ENCODE measurements at places on chromosomes 3 and 15. TPM values are rescaled to one million over a fixed set of nuclear protein-coding genes. Genes with fewer than 3 reads are reported as not detected.
A peak's percentile ranks its signal among the peaks of the same experiment; 100 is the strongest.

The CIB2 gene
- 5.5 TPM for total RNA-seq

The NTRK3 gene
- total RNA-seq, result 1.6 TPM

The GUCA1C gene
- not detected for total RNA-seq

The TNIK gene
- 3.7 TPM for total RNA-seq

The CDHR4 gene
- not detected for total RNA-seq

The AP3B2 gene
- 0.84 TPM for total RNA-seq

The CHRNA7 gene
- total RNA-seq, result 2.0 TPM

The APBA2 gene
- 2.2 TPM for total RNA-seq

The CXCR6 gene
- 0.96 TPM for total RNA-seq

The SLC9C1 gene
- not detected for total RNA-seq

- DNase-seq, result no peak
Observed at GRCh38 chr3:125443923-125444322, 68.8 kb upstream of the ZNF148 start.

- no peak for DNase-seq
Observed at GRCh38 chr3:196636369-196637349, 2.8 kb upstream of the NRROS start.

GRCh38 chr3:16849229-16849628 lies 35.5 kb upstream of the PLCL2 start:
- no peak for DNase-seq

- no peak for DNase-seq
Observed at GRCh38 chr15:98683831-98684230, 35.5 kb downstream of the IGF1R start.

GRCh38 chr3:113615976-113616375 lies 80.5 kb downstream of the USF3 start:
- DNase-seq, result no peak

GRCh38 chr3:53883008-53883407 lies 1.1 kb upstream of the ACTR8 start:
- DNase-seq, result no peak

DNA sequence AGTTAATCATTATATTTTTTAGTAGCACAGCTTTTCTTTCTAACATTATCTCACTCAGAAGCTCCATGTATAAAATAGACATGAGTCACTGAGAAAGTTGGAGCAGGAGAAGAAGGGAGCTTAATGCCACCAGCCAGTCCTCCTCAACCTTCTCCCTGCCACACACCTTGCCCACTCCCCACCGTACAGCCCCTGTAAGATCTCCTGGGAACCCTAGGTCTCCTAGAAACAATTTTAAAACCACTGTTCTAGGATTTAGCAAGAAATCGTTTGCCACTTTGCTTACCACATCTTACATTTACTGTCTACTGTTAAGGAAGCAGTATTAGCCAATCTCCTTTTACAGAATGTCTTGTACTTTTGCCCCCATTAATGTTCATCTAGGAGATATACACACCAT lies 170.1 kb upstream of the SNTN start:
- no peak for DNase-seq

DNA sequence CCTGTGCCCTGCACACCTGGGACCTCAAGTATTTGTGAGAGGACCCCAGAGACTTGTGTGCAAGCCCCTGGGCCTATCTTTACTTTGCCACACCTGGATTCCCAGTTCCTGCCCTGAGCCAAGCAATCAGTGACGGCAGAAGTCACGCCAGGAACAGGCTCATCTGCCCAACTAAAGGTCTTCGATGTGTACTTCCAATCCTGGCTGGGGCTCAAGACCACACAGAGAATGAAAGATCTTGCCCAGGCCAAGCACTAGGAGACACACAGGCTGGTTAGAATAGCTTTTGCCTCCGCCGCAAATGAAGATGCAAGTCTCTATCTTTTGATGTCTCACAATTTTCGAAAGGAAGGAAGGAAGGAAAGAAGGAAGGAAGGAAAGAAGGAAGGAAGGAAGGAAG lies 228.8 kb downstream of the OCA2 start:
- DNase-seq, result no peak

DNA sequence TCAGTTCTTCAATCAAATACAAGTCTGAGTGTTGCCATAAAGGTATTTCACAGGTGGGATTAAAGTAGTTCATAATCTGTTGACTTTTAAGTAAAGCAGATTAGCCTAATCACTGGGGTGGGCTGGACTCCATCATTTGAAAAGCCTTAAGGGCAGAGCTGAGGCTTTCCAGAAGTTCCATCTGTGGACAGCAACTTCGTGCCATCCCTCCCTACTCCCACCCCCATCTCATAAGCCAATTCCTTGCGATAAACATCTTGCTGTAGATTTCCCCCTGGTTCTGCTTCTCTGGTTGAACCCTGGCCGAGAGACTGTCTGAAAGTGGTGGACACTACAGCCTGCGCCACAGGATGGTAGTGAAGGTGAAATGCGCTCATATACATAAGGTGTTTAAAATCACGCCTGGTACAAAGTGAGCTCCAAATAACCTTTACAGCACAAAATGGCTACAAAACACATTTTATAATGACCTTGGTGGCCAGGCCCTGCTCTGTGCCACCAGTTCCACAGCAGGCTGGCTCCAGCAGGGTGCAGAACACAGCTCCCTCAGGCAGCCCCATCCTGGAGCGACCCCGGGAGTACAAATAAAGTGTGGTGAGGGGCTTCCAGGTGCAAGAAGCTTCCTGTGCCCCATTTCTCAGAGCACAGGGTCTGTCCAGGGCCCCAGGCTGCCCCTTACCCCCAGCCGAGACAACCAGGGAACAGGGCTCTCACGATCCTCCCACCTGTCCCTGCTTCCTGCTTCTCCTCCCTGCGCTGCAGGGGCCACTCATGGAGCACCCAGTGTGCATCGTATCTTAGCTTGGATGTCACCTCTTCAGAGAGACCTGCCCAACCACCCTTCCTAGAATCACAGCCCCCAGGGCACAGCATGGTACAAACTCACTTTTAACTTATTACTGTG lies 25.8 kb upstream of the GATA2 start:
- no peak for DNase-seq

- DNase-seq, result no peak
Observed at GRCh38 chr3:63132461-63133250, 145.5 kb upstream of the SYNPR start.

GRCh38 chr15:62752657-62753517 lies 289.7 kb upstream of the TPM1 start:
- DNase-seq, result no peak

DNA sequence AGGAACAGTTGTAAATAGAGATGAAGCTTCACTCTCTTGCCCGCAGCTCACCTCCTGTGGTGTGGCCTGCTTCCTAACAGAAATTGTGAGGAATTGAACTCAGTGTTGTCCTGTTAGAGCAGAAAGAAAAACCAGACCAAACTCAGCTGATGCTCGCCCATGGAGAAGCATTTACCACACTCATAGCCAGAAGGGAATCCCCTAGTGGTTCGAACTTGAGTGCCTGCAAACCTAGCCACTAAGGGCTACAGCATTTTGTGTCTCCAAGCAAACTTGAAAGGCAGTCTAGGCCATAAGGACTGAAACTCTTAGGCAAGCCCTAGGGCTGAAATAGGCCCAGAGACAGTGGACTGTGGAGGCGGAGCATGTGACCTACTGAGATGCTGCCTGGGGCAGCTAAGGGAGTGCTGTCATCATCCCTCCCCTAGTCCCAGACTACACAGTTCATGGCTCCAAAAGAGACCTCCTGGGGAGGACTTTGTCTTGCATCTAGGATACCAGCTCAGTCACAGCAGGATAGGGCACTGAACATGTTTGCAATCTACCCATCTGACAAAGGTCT lies 44.5 kb upstream of the MCTP2 start:
- no peak for DNase-seq

DNA sequence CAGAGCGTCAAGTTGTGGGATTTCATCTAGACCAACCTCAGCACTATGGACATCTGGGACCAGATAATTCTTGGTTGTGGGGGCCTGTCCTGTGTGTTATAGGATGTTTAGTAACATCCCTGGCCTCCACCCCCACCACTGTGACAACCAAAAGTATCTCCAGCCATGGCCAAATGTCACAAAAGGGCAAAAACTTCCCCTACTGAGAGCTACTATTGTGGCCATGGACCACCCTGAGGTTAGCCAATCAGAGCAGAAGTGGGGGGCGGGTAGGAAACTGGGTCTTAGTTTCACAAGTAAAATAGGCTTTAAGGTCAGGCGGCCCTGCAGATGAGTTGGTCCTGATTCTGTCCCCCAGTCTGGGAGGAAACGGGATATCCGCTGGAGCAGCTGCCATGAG lies 25.4 kb downstream of the KIF7 start:
- no peak for DNase-seq

DNA sequence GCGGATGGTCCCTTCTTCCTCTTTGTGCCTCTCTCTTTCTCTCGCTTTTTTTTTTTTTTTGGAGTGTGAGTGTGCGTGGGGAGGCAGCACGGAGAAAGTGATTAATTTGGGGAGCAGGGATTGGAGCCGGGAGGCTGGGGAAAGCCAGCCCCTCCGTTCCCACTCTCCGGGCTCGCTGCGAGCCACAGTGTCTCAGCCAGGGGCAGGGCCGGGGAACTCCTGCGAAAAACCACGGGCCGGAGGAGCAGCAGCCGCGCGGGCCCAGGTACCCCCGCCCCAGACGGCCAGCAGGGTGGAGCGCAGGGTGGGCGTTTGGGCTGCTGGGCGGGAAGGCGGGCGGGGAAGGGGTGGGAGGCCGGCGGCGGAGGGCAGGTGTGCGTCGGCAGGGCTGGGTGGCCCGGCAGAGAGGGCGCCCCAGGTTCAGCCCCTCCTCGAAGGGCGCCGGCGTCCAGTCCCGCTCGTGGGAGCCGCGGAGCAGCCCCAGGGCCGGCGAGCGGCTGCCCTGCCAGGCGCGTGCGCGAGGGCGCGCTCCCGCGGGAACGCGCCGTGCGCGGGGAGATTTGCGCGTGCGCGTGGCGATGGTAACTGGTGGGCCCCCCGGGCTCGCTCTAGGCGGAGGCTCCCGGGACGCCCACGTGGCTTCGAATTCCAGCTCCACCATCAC lies 1.4 kb downstream of the CHL1 start:
- DNase-seq, result no peak

DNA sequence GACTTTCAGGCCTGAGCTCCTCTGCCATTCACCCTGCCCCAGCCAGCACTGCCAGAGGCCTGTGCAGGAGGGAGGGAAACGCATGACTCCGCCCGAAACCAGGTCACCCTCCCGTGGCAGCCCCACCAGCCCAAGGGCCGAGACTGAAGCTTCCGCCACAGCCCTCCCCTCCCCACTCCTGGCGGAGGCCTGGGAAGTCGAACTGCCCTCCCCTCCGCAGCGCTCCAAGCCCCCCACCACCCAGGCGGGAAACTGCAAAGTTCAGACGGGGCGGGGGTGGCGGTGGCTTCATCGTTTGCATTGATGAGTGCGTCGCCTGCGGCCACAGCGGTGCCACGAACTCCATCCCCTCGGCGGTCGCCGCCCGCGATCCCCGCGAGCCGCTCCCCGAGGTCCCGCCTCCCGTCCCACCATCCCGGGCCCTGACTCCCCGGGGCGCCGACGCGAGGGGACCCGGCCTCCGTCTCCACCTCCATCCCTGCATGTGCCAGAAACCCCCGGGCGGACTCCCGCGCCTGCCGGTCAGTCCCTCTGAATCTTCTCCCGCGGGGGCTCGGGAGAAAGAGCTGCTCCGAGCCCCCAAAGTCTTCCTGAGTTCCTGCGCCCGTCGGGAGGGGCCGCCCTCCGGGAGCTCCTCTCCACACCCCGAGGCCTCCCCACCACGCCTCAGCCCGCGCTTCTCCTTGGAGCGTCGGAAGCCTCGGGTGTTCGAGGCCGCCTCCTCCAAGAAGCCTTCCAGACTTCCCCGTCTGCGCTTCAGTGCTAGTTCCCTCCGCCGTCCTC lies 698 bp downstream of the MELTF start:
- peak; percentile 90 for DNase-seq

- no peak for DNase-seq
Observed at GRCh38 chr3:154274348-154274747, 49.9 kb downstream of the DHX36 start.

DNA sequence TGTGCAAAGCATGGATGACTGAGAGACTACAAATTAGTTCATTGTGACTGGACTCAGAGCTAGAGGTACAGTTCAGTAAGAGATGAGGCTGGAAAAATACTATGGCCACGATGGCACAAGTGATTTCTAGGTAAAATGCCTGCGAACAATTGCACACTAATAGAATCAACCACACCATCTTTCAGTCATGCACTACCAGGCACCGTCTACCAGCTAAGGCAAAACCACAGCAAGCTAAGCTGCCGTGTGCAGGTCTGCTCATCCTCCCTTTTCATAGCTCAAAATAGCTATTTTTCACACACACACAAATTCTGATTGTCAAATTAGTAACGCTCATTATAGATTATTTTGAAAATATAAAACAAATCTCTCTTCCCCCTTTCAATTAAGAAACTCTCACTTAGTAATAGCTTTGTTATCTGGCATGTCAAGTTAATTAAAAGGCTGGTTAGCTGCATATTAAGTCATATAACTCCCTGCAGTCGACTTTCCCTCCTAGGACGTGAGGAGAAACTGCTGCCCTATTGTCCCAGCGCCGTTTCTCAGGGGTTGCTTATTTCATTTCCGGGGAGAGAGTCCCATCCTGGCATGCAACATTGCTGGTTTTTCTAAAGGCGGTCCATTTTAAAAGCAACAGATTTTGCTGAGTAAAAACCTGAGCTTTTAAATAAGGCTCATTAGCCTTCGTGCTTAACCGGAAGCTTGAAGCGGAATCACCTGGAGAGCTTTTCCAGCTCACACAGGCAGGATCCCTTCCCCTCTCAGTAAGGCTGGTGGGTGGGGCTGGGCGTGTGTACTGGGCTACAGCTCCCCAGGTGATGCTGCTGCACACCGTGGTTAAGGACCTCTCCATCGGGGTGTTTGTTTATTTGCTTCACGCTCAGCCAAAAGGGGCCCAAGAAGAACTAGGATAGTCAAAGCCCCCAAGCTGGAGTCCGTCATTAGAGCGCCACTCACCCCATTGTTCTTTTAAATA lies 16.9 kb upstream of the MEX3B start:
- no peak for DNase-seq

- DNase-seq, result no peak
Observed at GRCh38 chr3:188948281-188948996, 223.3 kb upstream of the TPRG1 start.

GRCh38 chr15:89132611-89133507 lies 44.6 kb downstream of the ABHD2 start:
- no peak for DNase-seq

- peak; percentile 90 for DNase-seq
Observed at GRCh38 chr3:42502429-42503250, at the start of gene VIPR1. TSS of gene VIPR1 (plus strand) at chr3:42502643. CDS start at chr3:42502736, 93 bp downstream.

DNA sequence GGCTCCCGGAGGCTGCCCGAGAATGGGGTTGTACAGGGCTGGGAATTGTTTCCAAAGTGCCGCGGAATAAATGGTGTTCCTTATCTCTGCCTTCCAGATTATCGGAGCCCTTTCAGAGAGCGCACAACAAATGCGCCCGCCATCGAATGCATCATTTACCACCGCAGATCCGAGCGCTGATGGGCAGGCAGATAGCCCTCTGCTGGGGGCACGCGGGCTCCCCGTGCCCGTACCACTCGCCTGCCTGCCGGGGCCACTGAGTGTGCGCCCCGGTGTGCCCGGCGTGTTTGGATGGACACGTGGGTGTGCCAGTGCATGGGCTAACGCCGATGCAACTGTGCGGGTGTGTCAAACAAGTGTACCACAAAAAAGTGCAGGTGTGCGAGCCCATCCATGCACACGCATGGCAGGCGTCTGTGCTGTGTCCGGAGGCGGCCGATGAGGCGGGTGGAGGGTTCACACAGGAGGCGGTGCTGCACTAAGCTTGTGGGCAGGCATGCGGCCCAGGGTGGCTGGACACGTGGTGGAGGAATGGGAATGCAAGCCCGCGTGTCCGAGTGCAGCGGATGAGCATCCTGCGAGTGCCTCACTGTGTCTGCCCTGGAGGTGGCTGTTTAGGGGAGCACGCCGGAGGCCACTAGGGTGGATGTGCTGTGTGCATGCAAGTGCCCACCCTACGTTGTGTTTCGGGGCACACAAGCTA lies 3.8 kb upstream of the GATA2 start:
- peak; percentile 87 for DNase-seq

- no peak for DNase-seq
Observed at GRCh38 chr15:39835550-39835949, 52.9 kb upstream of the FSIP1 start.

Data from mesenteric fat pad (tissue), 1 donor.